ENCODE measurements at places on chromosomes 13 and 19.

GRCh38 chr13:63433546-63434150 lies 2018.0 kb upstream of the PCDH20 start:
- DNase-seq, result no peak

- DNase-seq, result no peak
These were observed 85.1 kb downstream of the RNASEH2B start for GRCh38 chr13:50994651-50995050.

DNA sequence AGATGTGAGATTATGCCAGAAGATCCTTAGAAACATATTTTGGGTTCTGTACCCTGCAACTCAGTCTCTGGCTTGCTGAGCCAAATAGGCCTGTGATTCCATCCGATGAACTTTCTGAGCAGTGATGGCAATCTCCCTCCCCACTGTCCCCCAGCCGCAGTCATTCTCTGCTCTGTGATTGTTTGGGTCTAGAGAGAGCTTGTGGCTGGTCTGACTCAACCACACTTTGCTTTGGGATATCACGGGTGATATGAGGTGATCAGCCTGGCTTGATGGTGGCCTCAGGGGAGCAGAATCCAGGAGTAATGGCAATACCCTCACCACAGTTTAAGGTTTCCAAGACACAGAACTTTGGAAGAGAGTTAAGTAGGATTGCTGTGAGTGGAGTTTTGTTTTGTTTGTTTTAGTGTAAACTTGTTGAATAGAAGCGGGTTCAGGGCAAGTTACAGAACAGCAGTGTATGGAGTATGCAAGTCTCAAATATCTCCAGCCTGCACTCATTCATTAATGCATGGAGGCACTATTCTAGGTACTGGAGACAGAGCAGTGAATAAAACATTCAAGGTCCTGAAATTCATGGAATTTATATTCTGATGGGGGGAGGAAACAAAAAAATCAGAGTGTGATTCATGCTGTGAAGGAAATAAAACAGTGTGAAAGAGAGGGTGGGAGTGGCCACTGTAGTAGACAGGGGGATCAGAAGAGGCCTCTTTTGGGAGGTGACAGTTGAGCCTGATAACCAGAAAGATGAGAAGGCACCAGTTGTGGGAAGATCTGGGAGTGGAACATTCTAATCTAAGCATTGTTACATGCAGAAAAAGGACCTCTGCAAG lies 5.3 kb downstream of the SAMD4B start:
- peak; percentile 49 for DNase-seq

DNA sequence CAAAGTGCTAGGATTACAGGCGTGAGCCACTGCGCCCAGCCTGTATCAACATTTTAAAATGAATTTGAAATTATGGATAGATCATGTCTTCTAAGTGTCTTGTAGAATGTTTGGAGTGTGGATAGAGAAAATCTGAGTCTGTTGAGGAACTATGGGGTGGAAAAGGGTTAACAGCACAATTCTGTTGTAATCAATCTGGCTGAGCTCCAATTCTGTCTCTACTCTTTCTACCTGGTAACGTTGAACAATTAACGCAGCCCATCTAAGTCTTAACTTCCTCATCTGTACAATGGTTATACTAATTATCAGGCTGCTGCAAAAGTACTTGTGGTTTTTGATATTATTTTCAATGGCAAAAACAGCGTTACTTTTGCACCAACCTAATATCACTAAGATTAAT lies 4.1 kb downstream of the FPR2 start:
- no peak for DNase-seq

GRCh38 chr13:21894091-21894490 lies 223.2 kb downstream of the FGF9 start:
- no peak for DNase-seq

GRCh38 chr13:27541386-27541785 lies 78.9 kb downstream of the LNX2 start:
- no peak for DNase-seq

- no peak for DNase-seq
These were observed 17.2 kb upstream of the CRTC1 start for GRCh38 chr19:18666317-18666716.

DNA sequence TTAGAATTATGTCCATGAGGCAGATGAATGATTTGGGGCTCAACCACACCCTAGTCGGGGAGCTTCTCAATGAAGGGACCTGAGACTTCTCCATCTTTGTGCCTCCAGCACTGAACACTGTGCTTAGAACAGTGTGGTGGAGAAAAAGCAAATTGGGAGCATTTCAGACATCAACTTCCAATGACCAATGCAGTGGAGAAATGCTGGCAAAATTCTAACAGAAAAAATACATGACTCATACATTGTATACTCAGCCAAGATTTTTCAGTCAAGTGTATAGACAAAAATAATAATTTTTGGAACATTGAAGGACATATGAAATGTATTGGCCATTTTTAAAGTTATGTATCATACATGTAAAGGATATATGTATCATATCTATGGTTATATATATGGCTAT lies 134.7 kb downstream of the FGF14 start:
- DNase-seq, result no peak

DNA sequence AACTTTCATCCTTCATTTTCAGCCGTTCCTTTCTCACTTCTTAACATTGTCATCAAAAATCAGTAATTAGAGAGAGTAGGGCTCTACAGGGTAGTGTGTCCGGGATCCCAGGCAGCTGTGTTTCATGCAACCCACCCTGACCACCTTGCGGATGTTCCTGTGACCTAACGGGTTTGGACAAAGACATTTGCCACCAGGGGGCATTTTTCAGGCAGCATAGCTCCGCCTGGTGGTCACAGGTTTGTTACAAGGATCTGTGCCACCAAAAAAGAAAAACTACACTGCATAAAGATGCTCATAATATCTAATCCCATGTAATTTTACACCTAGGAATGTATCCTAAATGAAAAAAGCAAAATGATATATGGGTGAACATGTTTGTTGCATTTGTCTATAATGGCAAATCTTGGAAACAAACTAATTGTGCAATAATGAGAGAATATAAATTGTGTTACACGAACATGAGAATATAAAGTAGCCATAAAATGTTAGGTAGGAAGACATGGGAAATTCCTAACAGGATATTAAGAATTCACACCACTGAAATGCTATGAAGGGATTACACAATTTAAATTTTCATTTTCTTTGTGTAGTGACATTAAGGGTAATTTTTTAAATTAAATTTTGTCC lies 123.0 kb downstream of the SLC7A1 start:
- DNase-seq, result peak; percentile 76

DNA sequence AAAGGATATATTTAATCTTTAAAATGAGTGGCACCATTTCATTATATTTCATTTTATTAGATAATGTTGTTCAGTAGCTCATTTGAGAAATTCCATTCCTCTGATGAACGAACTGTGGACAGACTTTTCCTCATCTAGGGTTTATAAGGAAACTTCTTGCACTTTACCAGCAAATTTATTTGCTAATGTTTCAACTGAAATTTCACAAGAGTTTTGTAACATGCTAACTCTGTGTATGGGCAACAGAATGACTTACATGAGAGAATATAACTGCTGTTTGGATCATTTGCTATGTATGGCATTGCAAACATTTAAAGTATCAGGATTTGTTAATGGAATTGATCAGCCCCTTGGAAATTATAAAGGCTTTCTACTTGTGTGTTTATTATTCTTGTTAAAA lies 3.7 kb upstream of the IRS2 start:
- no peak for DNase-seq

DNA sequence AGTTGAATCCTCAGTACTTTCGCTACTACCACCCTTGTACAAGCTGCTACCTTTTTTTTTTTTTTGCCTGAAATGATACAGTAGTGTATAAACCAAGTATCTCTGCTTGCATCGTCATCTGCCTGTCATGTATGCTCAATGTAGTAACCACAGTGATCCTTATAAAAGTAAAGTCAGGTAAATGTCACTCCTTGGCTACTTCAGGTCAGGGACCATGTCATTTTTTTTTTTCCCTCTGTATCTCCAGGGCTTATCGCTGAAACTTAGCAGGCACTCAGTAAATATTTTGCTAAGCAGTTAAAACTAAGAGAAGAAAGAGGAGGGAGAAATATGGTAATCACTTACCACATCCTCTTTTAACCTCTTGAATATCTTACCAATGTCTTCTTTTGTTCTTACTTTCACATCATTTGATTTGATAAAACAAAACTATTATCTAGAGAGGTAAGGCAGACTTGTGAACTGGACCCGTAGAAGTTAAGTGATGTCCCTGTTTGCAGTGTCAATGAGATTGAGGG lies 96.8 kb upstream of the KLF12 start:
- DNase-seq, result no peak

GRCh38 chr19:16569609-16570320 lies 2.5 kb downstream of the SLC35E1 start:
- DNase-seq, result no peak

DNA sequence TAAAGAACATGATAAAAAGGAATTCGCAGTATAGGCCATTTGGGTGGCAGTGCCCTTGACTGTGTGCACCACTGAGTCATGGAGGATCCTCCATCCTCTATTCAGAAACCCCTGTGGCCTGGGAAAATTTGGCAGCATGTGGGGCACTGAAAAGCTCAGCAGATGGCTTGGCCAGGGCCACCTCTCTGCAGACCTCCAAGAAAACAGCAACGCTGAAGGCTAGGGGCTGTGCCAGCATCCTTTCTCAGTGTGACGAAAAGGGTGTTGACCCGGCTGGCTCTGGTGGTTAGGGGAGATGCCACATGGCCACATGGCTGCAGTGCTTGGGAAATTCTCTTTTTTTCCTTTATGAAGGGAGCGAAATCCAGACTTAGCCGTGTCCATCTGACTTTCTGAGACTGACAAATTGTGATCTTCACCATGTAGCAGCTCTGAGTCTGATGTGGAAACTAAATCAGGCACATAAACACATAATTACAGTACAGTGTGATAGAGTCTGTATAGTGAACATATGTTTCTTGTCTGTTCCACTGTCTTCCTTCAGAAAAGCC lies 178.0 kb downstream of the KCTD12 start:
- DNase-seq, result no peak

DNA sequence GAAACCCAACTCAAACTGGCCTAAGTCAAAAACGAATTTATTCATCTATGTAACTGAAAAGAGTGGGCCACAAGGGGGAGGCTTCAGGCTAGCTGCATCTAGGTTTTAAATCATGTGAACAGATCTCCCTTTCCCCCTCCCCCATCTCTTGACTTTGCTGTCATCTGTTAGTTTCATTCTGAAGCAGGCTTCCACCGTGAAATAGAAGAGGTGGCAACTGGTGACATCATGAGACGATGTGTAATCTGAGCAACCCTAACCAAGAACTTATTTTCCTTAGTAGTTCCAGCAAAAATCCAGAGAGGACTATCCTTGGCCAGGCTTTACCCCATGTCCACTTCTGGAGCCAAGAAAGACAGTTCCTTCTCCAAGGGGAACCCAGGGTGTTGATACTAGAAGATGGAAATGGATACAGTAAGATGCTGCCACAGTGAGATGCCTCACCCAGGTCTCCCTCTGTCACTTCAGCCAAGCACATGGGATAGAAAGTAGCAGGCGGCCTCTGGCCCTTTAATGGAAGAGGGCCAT lies 9.4 kb downstream of the SAMD4B start:
- peak; percentile 51 for DNase-seq

DNA sequence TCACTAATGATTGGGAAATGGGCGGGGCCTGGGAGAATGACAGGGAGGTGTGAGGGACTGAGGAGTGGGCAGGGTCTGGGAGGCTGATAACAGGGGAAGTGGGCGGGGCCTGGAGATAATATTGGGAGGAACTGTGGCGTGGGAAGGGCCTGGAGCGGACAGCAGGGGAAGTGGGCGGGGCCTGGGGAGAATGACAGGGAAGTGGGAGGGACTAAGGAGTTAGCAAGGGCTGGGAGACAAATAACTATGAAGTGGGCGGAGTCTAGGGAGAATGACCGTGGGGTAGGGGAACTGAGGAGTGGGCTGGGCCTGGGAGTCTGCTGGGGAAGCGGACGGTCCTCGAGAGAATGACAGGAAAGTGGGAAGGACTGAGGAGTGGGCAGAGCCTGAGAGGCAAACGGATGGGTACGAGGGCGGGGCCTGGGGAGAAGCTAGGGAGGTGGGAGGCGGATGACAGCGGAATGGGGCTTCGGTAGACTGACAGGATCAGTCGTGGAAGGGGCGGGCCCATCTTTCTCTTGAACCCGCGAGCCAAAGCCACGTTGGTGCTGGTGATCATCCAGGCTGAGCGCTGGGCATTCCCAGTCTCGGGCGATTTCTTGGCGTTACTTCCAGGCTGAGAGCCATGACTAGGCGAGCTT lies 14.0 kb upstream of the TUBB4A start:
- DNase-seq, result peak; percentile 91

GRCh38 chr13:110646442-110647364 lies 31.4 kb downstream of the NAXD start:
- DNase-seq, result no peak

DNA sequence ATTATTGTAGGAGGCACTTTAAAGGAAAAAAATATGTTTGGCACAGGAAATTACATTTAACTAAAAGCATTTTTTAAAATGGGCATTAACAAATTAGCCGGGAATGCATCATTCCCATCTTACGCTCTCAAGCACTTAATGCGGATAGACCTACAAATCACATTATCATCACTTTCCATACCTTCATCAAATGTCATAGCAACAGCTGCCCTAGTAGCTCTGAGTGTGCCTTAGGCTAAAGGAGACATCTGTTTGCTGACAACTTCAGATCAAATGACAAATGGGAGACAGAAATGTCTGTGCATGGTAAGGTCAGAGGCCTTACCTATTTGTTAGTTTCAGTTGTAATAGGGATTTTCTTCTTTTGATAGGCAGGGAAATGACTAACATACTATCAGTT lies 773.2 kb upstream of the SLC10A2 start:
- no peak for DNase-seq

GRCh38 chr19:6510618-6511017 lies 8.5 kb upstream of the TUBB4A start:
- no peak for DNase-seq

DNA sequence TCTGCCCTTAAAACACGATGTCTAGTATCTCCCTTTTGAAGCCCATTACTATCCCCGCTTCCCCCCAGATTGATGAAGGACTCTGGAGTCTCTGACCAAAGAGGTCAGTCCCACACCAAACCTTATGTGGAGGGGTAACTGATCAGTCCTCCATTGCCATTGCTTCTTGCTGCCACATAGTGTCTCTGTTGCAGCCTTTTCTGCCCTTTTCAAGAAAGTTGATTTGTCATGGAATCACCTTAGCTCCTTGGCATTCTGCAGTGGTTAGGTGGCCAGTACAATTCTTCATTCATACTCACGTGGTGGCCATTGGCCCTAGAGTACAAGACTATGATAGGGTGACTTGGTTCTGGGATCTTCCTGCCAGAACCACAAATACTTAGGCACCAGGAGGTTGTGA lies 8.4 kb upstream of the HTR2A start:
- peak; percentile 29 for DNase-seq

DNA sequence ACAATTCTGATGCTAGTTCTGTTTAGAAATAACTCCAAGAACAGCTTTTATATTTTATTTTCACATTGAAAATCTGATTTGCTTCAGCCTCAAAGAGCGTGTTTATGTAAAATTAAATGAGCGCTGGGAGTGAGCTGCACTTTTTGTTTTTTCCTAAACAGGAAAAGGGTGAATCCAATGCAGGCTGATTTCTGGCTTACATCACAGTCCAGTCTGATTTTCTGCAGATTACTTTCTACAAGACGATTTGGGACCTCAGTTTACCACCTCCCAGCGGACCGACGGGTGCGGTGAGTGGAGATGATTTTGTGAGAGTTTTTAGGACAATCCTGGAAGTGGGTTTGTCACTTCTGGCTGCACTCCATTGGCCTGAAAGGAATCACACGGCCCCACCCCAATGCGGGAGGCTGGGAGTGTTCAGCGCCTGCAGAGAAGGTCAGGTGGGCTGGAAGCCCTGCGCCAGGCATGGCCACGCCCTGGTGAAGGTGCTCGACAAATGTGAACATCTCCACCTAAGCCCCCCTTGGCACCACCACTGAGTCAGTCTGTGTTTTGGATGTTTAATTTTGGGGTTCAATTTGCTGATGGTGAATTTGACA lies 90.1 kb downstream of the ANKRD10 start:
- no peak for DNase-seq

GRCh38 chr19:35753634-35754369 lies 3.0 kb downstream of the HSPB6 start:
- DNase-seq, result no peak
